ENCODE measurements at places on chromosomes 1 and 21. TPM values are rescaled to one million over a fixed set of nuclear protein-coding genes. Genes with fewer than 3 reads are reported as not detected.

- DNase-seq: no peak
Observed at GRCh38 chr1:202005958-202006357, 4.4 kb upstream of the ELF3 start.

The SH2D2A gene
- total RNA-seq: 86.0 TPM

The MIXL1 gene
- not detected for total RNA-seq

DNA sequence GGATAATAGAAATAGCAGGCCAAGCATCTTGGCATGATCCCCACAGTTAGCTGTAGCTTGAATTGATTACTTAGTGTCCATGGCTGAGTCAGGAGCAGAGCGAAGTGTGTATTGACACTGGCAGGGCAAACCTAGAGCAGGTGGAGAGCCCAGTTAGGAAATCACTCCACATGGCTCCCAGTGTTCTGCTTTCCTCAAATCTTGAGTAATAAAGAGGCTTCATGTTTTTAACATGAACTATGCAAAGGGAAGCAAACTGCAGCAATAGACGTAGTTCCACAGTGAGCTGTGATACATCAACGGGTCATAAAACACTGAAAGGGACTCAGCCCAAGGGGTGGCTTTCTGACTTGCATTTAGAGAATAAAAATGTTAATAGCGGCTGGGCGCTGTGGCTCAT lies 28.9 kb downstream of the RHEX start:
- DNase-seq: no peak

The WNT9A gene
- total RNA-seq: 0.08 TPM

The PCSK9 gene
- total RNA-seq: not detected

The IRF6 gene
- 1.7 TPM for total RNA-seq

The LMOD1 gene
- total RNA-seq: not detected

- no peak for DNase-seq
Observed at GRCh38 chr1:212722270-212722957, 22.8 kb upstream of the BATF3 start.

The ZBTB8B gene
- total RNA-seq: not detected

GRCh38 chr1:214123061-214123784 lies 135.4 kb downstream of the PROX1 start:
- DNase-seq: no peak

DNA sequence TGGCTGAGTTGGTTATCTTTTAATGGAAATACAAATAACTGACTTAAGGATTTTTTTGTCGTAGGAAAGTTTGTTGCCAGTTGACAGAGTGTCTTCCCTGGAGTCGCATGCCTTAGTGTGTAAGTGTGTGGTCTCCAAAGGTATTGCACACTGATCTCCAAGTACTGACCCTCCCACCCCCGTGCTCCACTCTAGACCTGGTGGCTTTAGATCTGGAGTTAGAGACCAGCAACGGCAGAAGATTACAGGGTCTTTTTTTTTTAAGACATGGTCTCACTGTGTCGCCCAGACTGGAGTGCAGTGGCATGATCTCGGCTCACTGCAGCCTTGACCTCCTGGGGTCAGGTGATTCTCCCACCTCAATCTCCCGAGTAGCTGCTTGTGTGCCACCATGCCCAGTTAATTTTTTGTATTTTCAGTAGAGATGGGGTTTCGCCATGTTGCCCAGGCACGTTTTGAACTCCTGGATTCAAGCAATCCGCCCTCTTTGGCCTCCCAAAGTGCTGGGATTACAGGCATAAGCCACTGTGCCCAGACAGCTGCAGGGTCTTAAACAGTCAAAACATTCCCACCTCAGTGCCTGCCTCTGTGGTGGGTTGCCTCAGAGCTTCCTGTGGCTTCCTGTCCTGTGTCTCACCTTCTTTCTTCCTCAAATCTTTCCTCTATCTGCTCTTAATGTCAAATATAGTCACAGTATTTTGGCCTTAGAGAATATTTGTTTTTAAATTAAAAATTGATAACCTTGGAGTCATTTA lies 6.9 kb downstream of the TRAPPC10 start:
- DNase-seq: no peak

The MDM4 gene
- total RNA-seq: 143 TPM

Data from activated naive CD8-positive, alpha-beta T cell treated with anti-CD3 and anti-CD28 coated beads, Interleukin-2, amount 10 ng/mL, durations not matched to agents 7 days and 5 days (primary cell).